DMS153 (cell line): ENCODE measurements at places on chromosomes 11 and 22.
A peak's percentile ranks its signal among the peaks of the same experiment; 100 is the strongest.

- DNase-seq: peak; percentile 28
Measured at GRCh38 chr11:102467080-102467708, 14.6 kb upstream of the TMEM123 start.

DNA sequence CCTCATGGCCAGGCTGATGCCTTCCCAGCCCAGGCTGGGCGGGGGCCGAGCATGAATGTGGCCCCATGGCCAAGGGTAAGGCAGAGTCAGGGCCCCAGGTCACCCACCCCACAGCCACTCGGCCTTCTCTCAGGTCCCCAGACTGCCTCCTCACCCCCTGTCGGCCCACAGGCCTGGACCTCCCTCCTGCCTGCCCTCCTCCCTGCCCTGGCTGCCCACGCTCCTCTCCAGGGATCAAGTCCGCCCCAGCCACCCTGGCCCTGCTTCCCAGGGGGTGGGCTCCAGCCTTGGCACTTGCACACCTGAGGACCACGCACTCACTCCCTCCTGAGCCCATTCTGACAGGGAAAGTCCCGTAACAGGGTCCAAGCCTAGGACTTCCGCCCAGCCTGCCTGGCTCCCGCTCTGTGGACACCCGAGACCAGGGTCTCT, 37.8 kb upstream of the TH start:
- no peak for DNase-seq

GRCh38 chr11:62001450-62002191, 34.2 kb upstream of the FTH1 start:
- no peak for DNase-seq

- no peak for DNase-seq
Measured at GRCh38 chr11:78336877-78337553, 80.6 kb downstream of the GAB2 start.

DNA sequence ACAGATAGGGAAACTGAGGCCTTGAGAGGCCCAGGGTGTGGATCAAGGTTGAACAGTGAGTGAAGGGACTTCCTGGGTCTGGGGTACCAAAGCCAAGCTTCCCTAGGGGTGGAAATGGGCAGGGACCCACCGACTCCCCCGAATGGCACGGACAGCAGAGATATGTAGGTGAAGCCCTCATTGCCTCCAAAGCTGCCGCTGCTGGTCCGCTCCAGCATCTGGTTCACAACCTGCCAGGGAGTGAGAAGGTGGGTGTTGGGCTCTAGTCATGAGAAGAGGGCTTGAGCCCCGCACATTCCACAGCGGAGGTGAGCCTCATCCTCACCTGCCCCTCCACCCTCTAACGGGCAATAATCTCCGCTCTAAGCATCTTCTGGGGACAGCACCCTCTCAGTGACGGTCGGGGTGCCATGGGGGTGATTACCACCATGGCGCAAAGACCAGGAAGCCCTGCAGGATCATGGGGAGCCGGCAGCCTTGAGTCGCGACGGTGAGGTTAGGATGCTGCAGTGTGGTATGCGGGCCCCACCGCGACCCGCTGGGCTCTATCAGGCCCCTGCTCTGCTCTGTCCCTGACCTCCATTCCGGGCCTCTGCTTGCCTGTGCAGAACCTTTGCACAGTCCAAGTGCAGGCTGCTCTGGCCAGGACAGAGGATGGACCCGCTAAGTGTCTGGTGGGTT, 10.8 kb downstream of the ALDH3B2 start:
- no peak for DNase-seq

GRCh38 chr22:49514211-49514610, 313.5 kb downstream of the BRD1 start:
- DNase-seq: no peak

GRCh38 chr11:17544181-17544622, at the start of gene USH1C:
TSS of gene USH1C (minus strand) at chr11:17544416. CDS start at chr11:17544307, 109 bp downstream.
- DNase-seq: no peak

DNA sequence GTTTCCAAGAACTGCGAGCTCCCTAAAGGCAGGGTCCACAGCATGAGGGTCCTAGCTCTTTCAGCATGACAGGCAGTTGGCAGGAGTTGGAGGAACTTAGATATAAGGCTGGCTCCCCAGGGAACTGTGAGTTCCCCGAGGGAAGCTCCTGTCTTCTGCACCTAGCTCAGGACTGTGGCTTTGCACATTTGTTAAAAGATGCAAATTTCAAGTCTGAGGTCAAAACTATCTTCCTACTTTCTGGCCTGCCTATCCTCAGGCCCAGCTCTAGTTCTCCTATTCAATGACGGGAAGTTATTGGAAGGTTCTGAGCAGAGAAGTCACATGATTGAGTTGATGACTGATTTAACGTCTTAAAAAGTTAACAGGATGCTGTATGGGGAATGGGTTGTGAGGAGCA, 11.7 kb upstream of the UCP3 start:
- no peak for DNase-seq

- DNase-seq: no peak
Measured at GRCh38 chr11:79428406-79428805, 12.4 kb downstream of the TENM4 start.

GRCh38 chr11:10902301-10903063, 44.6 kb upstream of the ZBED5 start:
- DNase-seq: no peak

GRCh38 chr11:102414559-102414958, 38.0 kb downstream of the TMEM123 start:
- peak; percentile 80 for DNase-seq

DNA sequence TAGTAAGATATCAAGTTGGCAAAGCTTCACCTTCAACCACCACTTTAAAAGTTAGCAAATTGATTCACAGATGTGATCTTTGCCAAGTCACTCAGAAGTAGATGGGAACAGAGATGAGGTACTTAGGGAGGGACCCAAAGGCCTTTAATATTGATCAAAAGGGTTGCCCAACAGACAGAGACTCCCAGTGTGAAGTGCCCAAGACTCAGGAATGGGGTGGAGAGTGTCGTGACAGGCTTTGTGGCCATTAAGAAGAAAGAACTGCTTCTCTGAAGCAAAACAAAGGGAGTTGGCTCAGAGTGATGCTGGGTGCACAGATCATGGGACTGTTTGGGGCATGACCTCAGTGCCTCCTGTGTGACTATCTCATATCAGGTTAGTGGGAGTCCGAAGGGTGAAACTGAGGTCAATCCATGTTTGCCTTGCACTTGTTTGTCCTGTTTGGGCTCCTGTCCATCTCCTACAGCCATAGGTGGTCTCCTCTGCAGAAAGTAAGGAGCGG, 132.3 kb downstream of the APIP start:
- no peak for DNase-seq
